ENCODE measurements at places on chromosomes 1 and 21.

DNA sequence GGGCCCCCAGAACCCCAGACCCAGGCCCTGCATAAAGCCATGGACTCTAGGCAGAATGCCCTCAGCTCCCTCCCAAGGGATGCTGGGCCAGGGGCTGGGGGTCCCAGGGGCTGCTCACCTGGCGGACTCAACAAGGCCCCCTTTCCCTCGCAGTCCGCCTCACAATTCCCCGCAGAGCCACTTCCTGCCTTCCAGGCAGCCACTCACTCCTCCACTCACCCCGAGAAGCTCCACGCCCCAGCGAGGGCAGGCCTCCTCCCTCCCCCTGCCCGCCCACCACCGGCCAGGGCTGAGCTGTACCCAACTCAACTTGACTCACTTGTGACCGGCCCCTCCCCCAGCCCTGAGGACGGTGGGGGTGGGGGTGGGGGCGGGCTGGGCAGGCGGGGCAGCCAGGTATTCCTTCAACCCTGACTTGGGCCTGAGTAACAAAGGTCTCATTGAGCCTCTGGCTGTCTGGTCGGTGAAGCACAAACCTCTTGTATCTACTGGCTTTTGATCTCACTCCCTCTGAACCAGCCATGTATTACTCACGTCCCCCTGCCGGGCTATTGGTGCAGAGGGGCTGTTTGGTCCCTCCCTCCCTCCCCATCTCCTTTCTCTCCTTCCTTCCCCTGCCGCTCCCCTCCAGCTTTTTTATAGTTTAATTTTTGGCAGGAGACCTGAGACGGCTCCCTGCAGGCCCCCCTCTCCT lies 5.9 kb downstream of the BLACAT1 start:
- no peak for DNase-seq

GRCh38 chr1:96538111-96538641 lies 183.4 kb upstream of the PTBP2 start:
- no peak for DNase-seq

DNA sequence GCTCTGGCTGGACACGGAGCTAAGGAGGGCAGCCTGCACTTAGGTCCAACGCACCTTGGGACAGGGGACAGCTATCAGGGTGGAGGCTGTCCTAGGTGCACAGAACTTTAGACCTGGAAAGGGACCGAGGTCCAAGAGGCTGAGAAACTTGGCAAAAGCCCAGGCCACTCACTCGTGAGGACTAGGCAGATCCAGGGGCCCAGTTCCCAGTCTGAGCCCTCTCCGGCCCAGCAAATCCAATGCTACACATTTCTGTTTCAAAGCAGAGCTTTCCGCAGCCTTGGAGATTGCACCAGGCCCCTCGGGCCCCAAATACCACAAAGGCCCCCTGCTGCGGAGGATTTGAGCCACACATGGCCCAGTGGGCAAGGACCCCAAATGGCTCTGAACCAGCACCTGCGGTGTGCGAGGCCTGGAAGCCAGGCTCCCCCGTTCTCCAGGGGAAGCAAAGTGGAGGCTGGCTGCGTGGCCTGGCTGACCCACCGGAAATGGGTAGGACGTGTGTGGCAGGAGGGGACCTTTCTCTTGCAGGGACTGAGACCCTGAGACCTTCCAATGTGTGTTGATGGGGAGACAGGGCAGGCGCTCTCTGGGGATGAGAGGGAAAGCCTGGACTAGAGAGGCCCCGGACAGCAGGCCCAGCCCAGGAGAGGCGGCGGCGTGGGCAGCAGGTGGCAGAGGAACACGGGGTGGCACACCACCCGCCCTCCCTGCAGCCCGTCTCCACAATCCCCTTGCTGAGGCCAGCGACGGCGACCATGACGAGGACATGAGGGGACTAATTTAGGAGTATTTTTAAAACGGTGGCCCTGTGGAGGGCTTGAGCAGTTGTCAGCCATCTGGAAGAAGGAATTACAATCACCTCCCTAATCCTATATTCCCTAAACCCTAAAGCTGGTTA lies 118.7 kb downstream of the CASZ1 start:
- no peak for DNase-seq

DNA sequence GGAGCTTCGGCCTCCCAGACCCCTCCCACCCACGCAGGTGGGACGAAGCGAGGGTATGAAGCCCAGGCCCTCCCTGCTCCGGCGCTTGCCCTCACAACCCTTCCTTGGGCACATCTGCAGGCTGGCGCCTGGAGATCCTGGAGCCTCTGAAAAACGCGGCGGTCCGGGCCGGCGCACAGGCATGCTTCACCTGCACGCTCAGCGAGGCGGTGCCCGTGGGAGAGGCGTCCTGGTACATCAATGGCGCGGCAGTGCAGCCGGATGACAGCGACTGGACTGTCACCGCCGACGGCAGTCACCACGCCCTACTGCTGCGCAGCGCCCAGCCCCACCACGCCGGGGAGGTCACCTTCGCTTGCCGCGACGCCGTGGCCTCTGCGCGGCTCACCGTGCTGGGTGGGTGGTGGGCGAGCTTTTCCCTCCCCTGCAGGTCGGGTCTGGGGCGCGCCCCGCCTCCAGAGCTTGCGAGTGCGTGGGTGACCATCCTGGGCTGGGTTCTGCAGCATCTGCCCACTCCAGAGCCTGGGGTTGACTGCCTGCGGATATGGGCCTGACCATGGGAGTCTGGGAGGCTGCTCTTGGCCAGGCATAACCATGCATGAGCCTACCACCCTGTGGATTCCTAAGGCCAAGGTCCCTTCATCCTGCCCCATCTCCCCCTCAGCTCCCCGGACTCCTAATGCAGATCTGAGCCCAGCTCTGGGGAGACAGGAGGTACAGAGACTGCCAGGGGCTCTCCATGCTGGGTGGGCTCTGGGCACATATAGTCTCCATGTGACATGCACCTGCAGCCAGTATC lies 89.8 kb downstream of the TRIM11 start:
- DNase-seq, result no peak

GRCh38 chr21:43645136-43645891 lies 14.0 kb downstream of the HSF2BP start:
- no peak for DNase-seq

DNA sequence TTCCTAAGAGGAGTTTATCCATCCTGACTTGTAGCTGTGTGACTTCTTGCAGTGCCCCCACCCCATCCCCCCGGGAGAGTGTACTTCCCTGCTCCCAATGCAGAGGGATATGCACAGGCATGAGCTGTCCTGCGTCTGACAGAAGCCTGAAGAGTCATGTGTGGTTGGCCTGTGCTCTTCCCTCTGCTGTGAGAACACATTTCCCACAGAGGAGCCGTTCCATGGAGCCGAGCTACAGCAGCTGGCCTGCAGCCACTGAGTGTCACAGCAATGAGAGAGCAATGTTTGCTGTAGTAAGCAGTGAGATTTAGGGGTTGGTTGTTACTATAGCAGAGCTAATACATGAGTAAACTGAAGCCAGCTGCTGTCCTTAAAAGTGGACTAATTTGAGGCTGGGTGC lies 22.0 kb downstream of the PARS2 start:
- DNase-seq, result no peak

GRCh38 chr1:116806245-116806644 lies 52.0 kb downstream of the CD2 start:
- DNase-seq, result no peak

DNA sequence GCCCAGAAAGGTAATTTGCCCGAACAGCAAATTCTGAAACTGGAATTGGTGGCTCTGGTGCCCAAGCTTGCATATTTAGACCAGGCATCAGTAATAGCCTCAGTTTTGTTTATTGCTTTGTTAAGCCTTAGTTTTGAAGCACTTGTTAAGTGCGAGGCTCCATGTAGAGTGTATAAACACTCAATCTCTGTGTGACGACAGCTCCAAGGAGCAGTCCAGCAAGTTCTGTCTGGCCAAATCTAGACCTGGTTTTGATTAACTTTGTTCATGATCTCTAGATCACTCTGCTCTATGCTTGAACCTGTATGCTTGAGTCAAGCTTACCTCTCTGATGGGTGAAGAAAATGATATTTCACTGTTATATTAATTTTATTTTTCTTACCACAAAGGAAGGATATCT lies 37.4 kb downstream of the DOP1B start:
- no peak for DNase-seq

DNA sequence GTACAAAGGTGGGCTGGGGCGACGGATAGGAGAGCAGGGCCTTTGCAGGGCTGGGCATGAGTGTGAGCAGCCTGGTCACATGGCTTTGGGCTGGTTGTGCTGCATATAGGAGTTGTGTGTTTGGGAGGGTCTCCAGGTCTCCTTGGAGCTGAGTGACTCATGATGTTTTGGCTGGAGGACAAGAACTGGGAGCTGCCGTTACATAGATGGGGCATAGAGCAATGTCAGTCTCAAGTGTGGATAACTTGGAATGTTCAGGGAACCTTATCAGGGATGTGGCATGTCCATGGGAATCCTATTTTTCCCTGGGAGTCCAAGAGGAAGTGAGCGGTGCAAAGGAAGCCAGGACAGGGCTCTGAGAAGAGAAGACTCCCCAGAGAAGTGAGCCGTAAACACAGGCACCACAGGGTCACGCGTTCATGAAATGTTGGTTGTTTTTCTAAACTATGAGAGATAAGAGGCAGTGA lies 136.4 kb upstream of the KCNE2 start:
- no peak for DNase-seq

GRCh38 chr21:22728091-22728490 lies 1729.9 kb downstream of the NCAM2 start:
- DNase-seq, result no peak

DNA sequence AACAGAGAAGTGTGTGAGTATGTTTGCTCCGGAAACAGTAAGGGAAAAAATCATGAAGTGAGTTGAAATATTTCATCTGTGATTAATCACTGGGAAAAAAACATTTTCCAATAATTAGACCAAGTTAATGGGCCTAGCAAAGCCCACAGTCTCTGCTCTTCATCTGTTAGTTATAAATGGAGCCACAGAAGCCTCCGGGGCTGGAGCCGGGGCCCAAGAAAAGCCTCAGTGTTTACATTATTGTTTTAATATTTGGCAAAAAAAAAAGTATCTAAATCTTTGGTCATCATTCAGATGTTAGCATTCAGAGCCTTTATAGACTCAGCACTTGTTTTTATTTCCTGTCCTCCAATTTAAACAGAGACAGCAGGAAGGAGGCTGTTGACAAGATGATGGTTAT lies 115.0 kb downstream of the UBE2U start:
- DNase-seq, result peak; percentile 54

DNA sequence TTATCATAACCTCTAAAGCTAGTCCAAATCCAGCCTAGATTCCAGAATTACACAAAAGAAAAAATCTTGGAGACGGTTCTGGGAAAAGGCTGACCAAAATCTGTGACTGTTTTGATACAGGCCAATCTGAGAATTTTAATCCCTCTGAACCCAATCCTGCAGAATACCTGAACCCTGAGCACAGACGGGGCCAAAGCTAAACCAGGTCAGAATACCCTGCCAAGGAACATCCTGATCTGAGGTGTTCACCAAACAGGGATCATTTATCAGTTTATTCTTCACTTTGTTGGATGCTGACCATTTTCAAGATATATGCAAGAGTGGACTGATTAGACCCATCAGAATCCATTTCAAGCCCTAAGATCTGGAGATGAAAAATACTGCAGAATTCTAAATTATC lies 3.6 kb downstream of the RC3H1 start:
- DNase-seq, result no peak

DNA sequence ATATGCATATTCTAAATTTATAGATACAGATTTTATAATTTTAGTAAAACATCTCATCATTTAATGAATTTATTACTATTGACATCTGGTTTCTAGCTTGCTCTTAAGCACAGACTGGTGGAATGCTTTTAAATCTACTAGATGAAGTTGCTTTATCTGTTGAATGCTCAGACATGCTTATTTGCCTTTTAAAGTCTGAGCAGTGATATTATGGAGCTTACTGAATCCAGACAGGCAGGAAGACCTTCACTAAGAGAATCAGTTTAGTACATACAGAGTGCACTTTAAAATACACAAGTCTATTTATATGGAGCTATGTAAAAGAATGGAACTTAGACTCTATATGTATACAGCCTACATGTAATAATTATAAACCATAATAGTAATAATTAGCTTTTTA lies 16.6 kb downstream of the SDCCAG8 start:
- DNase-seq, result no peak

DNA sequence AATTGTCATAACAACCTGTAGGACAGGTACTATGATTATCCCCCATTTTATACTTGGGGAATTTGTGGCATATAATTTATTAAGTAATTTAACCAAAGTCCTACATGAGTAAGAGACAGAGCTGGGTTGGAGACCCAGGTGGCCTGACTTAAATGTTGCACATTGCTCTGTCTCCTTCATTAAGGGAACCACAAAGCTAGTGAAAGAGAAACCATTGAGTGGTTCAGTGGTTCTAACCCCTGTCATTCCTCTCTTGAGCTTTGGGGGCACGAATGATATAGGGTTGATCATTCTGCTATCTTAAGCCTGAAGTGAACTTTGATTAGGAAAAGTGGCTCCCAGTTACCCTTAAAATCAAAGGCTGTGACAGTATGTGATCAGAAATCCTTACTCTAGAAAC lies 5.3 kb upstream of the MAP3K7CL start:
- no peak for DNase-seq

DNA sequence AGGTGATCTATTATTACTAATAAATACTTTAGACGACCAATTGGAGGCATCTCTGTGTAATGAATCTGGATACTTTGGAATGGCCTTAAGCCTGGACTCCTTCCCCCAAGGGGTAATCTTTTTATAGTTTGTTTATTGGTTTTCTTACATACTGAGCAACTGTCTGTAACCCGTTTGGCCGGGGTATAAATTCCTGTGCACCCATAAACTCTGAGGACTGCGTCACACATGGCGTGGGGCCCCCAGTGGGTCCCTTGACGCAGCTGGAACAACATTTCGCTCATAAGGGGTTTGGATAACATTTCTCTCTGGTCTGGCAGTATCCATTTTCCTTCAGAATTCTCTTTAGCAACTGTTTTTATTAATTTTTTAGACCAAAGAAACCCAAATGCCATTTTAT lies 26.5 kb downstream of the SCCPDH start:
- peak; percentile 43 for DNase-seq

GRCh38 chr1:33130297-33130696 lies 49.3 kb downstream of the AZIN2 start:
- DNase-seq, result no peak

DNA sequence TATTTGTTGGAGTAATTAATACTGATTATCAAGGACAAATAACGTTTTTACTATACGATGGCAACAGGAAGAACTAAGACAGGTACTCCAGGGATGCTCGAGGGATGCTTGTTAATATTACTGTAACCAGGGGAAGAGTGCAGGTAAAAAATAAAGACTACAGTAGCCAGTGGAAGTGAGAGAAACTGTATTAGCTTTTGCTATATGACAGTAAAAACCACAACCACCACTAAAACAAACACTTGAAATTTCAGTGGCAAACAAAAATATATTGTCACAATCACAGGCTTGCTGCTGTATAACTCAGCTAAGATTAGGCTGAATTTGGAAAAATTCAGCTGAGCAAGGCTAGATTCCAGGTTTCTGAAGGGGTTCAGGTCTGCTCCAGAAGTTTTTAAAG lies 812.6 kb upstream of the ADGRL4 start:
- no peak for DNase-seq
